ENCODE measurements at places on chromosomes 6 and 20. TPM values are rescaled to one million over a fixed set of nuclear protein-coding genes. Genes with fewer than 3 reads are reported as not detected.

Gene ECT2L
- not detected for total RNA-seq

Gene PHF3
- 72.6 TPM for total RNA-seq

Gene TMEM242
- 15.5 TPM for total RNA-seq

Gene DEFB119
- not detected for total RNA-seq

Gene MSH5
- 84.9 TPM for total RNA-seq

Gene ALDH8A1
- total RNA-seq = 5.6 TPM

Gene PHACTR3
- total RNA-seq = not detected

Gene C6orf47
- 21.1 TPM for total RNA-seq
